ENCODE measurements at places on chromosomes 4 and X.
A peak's percentile ranks its signal among the peaks of the same experiment; 100 is the strongest.

GRCh38 chr4:143559757-143560147, 46.2 kb downstream of the SMARCA5 start:
- DNase-seq: no peak

DNA sequence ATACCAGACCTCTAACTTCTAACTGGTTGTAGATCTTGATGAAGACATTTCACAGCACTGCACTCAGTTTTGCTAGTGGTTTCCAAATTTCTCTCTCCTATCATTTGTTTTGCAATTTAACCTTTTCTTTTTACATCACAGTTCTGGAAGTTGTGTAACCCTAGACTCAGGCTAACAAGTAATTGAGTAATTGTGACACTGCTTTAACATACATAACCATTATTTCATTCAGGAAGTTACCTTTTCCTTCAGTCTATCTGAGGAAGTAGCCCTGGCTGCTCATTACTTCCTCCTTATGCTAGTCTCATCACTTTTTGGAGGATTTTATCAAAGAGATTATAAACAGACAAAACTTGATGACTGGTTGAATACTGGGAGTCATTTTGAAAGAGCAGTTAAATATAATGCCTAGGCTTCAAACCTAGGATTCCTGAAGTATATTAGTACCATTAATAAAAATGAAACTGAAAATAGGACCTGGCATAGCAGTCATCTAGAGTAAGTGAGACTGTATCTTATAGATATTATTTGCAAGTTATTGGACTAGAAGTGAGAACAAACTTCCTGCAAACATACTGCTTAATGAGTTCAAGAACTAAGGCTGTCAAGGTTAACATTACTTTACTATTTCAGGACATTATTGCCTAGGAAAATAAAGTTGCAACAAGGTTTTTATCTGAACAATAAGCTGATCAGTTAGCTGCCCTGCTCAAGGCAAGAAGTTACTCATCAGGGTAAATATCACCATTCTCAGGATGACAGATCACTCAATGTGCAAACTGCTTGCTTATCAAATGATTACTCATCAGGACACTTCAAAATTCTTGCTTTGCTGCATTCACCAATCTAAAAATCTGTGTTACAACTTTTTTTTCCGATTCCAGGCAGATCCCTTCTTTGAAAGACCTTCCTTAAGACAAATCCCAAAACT, 25.6 kb upstream of the TEX13C start:
- no peak for DNase-seq

- no peak for DNase-seq
Measured at GRCh38 chrX:37485429-37485828, 86.0 kb upstream of the LANCL3 start.

GRCh38 chr4:67332627-67333026, 212.7 kb downstream of the CENPC start:
- no peak for DNase-seq

GRCh38 chrX:6291444-6291843, 62.8 kb upstream of the NLGN4X start:
- DNase-seq: no peak

DNA sequence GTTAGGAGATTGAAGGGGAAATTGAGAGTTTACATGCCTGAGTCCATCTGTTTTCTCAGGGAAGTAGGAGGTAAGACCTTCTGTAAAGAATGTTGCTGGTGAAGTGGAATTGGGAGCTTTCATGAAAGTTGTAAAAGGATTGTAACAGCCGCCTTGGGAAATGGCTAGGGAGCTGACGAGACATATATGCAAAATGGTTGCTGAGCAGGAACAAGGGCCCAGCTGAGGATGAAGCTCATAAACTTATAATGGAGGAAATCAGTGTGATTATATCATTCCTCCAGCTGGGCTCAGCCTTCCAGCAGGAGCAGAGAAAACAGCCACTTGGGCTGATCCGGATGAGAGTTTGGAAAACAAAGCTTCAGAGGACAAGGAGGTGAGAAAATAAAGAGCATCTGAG, 208.7 kb downstream of the MAPK10 start:
- DNase-seq: no peak

- DNase-seq: no peak
Measured at GRCh38 chr4:81789741-81790399, 318.2 kb upstream of the RASGEF1B start.

DNA sequence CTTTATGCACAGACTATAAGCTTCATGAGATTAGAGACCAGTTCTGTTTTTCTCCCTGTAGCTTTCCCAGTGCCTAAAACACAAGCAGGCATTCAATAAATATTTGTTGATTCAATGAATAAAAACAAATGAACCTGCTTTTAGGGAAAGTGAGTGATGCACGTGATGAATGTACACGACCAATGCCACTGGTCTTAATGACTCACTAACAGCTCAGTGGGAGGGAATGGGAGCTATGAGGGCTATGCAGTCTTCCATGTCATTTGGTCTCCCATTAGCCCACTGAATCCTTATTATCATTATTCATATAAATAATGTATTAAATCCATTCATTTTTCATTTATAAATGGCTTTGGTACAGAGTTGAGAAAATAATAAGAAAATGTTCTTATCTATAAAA, 247.4 kb downstream of the FBXO8 start:
- DNase-seq: peak; percentile 75

GRCh38 chr4:81836716-81837115, 365.0 kb upstream of the RASGEF1B start:
- no peak for DNase-seq

DNA sequence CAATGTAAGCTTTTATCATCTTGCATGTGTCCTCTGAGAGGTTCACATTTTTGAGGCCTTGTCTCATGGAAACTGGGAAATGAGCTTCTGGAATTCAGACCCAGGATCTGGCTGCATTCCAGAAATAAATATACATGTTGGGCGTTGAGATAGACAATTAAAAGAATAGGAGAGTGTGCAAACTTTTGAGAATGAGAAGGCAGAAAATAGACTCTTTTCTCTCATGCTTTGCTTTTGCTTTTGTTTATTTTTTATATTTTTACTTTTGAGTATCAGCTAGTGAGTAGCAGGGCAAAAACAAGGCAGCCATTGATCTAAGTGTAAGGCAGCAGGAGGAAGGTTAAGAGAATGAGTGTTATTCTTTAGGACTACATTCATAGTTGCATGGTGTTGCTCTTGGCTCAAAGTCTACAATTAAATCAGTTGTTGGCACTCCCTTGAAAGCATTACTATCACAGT, 12.4 kb downstream of the SHROOM3 start:
- no peak for DNase-seq

DNA sequence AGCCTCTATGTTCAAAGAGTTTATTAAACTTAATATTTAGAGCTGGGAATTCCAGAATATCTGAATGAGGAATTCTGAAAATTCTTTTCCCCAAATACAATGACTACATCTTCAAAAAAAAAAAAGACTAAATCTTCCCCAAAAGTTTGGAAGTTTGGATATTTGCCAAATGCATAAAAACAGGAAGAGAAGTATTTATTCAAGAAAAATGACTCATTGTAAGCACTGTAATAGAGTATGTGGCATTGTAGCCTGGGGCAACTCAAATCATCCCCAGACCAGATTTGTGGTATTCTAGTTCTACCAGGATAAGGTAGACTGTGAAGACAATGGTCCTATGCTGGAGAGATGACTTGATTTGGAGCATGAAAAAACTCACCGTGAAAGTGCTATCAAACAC, 78.5 kb upstream of the PDHA2 start:
- no peak for DNase-seq

GRCh38 chr4:73776321-73776729, 36.0 kb downstream of the CXCL8 start:
- DNase-seq: peak; percentile 33

DNA sequence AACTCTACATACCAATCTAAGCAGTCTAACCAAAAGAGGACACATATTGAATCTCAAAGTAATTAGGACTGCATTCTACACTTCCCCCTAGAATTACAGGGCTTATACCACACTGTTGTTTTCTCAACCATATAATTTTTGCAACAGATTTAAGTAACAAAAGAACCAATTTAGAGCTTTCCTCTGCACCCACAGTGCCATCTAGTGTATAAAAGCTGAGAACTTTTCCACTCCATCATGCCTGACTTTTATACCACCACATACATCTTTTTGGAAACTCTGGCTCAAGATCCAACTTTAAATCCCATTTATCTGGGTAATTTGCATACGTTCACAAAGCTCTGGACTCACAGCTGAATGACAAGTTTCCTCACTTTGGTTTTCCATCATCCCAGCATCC, 99.5 kb downstream of the EFHC2 start:
- peak; percentile 22 for DNase-seq

GRCh38 chr4:1231637-1232360, 17.1 kb downstream of the CTBP1 start:
- DNase-seq: no peak

DNA sequence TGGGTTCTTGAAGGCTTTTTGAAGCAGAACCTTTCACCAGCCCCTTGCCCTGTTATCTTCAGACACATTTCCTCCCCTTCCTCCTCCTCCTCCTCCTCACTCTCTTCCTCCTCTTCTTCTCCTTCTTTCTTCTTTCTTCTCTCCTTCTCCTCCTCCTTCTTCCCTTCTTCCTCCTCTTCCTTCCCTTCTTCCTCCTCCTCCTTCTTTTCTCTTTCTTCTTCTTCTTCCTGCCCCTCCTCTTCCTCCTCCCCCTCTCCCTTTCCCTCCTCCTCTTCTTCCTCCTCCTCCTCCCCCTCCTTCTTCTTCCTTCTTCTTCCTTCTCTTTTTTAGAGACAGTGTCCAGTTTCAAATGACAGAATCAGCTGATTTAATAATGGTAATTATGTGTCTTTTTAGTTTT, 226.0 kb downstream of the DKK2 start:
- DNase-seq: no peak

GRCh38 chr4:177509226-177509745, 67.0 kb upstream of the AGA start:
- no peak for DNase-seq

DNA sequence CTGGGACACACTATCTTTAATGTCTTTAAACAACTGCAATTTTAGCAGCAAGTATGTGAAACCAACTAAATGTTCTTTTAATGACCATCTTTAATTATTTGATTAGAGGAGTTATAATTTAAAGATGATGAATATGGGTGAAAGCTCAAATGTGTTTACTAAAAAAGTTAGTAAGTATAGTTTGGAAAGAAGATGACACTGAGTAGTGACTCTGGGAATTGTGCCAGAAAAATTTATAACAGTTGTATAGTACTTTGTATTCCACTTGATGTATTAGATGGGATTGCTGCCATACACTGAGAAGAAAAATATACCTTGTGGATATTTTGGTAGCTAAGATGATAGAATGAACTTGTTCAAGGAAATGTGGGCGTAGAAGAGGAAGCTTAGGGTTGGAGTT, 19.5 kb upstream of the PACRGL start:
- DNase-seq: no peak

GRCh38 chrX:97860226-97860625, 976.5 kb downstream of the RPA4 start:
- no peak for DNase-seq

- no peak for DNase-seq
Measured at GRCh38 chrX:68061206-68061535, 372.1 kb downstream of the OPHN1 start.

DNA sequence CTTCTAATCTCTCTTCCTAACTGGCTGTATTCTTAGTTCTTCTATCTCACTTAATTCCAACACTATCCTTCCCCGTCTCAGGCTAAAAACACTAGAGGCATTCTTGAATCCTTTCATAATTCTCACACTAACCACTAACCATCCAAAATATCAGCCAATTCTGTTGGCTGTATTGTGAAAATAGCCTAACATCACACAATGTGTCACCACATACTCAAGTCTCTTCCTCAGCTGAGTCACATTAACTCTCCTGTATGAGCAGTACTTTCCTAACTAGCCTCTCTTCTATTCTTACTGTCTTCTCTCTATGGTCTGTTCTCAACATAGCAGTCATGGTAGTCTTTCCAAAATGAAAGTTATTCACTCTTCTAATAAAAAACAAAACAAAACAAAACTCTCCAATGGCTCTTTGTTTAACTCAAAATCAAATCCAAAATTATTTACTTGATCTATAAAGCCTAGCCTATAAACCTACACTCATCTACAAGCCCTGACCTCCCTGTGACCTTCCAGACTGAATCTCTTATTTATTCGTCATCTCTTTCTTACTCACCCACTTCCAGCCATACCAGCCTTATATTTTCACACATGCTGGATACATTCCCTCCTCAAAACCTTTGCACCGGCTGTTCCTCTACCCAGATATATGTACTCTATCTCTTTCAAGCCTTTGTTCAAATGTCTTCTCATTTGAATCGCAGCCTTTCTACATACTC, 445.9 kb downstream of the TLL1 start:
- no peak for DNase-seq

- DNase-seq: no peak
Measured at GRCh38 chrX:115449742-115450141, 111.2 kb upstream of the PLS3 start.

DNA sequence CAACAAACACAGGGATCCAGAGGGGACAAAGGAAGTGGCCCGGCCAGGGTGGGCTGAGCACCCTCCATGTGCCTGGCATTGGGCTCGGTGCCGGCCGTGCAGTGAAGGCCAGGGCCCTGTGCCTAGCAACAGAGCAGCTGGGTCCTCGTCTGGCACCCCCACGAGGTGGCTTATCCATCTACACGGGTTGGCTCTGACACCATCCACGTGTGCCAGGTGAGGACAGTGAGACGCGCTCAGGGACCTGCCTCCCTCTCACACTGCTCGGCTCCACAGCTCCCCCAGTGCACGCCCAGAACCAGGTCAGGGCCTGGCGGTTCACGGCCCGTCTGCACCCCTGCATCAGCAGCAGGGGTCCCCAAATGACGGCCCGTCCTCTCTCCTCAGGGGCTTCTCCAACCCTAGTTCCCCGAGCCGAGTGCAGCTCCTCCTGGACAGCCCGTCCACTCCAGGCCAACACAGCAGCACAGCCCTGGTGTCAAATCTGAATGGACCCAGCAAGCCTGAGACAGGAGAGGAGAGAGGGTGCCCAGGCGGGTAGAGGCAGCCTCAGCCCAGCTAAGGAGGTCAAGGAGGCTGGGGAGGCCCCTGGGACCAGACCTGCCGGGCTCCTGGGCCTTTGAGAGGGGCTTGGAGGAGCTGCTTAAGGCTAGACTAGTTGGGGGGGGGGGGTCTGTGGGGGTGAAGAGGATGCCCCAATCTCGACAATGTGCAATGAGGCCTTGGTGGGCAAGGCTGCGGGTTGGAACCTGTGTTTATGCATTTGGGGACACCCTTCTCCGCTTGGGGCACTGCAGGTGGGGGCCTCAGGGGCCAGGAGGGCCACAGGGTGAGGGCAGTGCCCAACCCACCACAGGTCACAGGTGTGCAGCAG, 113.6 kb downstream of the FAM53A start:
- DNase-seq: no peak

DNA sequence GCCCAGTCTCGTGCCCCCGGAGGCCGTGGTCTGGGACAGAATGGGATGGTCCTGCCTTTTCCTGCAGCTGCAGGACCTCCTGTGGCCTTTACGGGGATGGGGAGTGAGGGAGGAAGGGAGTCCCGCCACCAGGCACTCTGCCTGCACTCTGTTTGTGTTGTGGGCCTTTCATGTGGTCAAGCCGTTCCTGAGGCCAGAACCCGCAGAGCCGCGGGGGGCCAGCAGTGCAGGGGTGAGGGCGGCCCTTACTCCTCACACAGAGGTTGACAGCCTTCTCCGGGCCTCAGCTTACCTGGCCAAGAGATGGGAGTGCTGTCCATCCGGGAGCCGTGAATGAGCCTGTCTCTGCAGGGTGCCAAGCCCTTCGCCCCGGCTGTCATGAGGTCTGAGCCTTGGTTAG, 230.7 kb downstream of the AFAP1 start:
- no peak for DNase-seq

- no peak for DNase-seq
Measured at GRCh38 chr4:146247356-146247755, 33.0 kb downstream of the REELD1 start.

GRCh38 chr4:132026816-132027215, 1122.3 kb upstream of the PCDH10 start:
- DNase-seq: peak; percentile 60

- no peak for DNase-seq
Measured at GRCh38 chr4:84455697-84456096, 43.4 kb downstream of the NKX6-1 start.

All from NCI-H1092 treated with DMSO at 0.1 percent for 48 hours (cell line).